ENCODE measurements at places on chromosomes 2 and 18. TPM values are rescaled to one million over a fixed set of nuclear protein-coding genes. Genes with fewer than 3 reads are reported as not detected.

GRCh38 chr2:169736902-169737301 lies 3.3 kb downstream of the KLHL23 start:
- H3K4me1 ChIP-seq, result peaks cover 23% of the 10 kb centered on the region
- DNase-seq, result no peak
- H3K27me3 ChIP-seq, result no peaks in the 10 kb centered on the region
- H3K27ac ChIP-seq, result no peak overlapping the region

Gene ALPP
- total RNA-seq, result not detected

DNA sequence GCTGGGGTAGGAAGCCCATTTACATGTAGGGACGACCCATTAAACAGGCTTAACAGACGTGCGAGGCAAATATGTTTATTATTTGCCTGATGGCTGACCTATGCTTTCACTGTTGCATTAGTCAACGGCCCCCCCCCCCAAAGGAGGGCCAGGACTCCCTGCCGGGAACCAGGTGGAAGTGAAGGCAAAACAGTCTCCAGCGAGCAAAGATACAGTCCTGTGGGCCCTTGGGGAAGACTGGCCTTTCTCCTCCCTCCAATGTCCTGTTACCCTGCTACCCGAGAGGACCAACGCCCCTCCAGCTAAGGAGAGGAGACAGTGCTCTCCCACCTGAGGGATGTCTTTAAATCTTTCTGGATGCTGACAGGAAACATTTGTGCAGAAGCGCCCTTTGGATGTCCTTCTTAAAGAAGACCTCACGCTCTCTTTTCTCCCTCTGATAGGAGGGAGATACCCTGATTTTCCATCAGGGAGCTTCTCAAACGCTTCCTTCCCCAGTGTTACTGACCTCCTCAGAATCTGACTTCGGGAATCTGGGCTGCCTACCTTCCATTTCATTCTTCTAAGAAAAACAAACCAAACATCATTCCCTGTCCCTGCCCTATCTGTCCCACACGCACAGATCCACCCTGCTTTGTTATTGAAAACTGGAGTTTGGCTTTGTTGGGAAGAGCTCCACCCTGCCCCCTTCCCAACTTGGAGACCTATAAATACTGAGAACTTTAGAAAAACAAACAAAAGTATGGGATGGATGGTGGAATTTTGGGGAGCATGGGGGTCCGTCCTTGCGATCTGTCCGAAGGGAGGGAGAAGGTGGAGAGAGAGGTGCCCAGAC lies 135.9 kb upstream of the SIX3 start:
- H3K4me3 ChIP-seq, result no peak overlapping the region
- no peaks in the 10 kb centered on the region for H3K36me3 ChIP-seq
- H3K27me3 ChIP-seq, result peaks cover 97% of the 10 kb centered on the region
- no peak for DNase-seq
- no peaks in the 10 kb centered on the region for H3K4me1 ChIP-seq

DNA sequence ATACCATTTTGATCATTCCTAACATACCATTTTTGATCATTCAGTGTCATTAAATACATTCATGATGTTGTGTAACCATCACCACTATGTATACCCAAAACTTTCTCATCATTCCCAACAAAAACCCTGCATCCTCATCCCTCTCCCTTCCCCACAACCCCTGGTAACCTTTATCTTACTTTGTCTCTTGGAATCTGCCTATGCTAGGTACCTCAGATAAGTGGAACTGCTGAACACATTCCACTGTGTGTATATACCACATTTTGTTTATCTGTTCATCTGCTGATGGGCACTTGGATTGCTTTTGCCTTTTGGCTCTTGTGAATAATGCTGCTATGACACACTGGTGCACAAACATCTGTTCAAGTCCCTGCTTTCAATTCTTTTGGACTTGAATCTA lies 83.8 kb upstream of the TFCP2L1 start:
- DNase-seq, result no peak
- H3K4me3 ChIP-seq, result no peak overlapping the region
- peaks cover 6% of the 10 kb centered on the region for H3K4me1 ChIP-seq

Gene SAG
- not detected for total RNA-seq

Gene MYL12B
- total RNA-seq, result 74.8 TPM

DNA sequence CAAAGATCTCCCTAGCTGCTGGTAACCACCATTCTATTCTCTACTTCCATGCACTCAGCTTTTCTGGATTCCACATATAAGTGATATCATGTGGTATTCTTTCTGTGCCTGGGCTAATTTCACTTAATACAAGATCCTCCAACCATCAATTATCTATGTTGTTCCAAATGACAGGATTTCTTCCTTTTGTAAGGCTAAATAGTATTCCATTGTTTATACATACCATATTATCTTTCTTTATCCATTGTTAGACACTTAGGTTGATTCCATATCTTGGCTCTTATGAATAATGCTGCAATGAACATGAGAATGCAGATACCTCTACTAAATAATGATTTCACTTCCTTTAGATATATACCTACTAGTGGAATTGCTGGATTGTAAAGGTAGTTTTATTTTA lies 66.2 kb downstream of the ROCK2 start:
- no peak for DNase-seq
- H3K27ac ChIP-seq, result no peak overlapping the region
- H3K36me3 ChIP-seq, result no peaks in the 10 kb centered on the region

DNA sequence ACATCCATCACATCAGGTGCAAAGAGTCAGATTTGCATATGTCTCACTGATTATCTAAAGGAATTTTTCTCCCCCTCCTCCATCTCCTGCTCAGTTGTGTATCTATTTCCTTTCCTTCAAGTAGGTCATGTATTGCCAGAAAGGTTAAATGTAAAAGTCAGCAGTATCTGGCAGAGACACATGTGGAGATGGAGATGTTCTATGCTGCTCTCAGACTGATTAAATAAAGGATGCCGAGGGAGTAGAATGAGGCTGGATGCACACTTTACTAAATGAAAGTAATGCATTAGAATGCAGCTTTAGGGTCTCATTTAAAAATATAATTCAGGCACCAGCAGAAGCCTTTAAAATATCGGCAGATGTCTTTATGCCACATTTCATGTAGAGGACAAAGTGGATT lies 555.3 kb downstream of the RNF144A start:
- no peaks in the 10 kb centered on the region for H3K4me1 ChIP-seq
- H3K27ac ChIP-seq, result no peak overlapping the region
- no peak for DNase-seq
- H3K4me3 ChIP-seq, result no peak overlapping the region
- no peaks in the 10 kb centered on the region for H3K27me3 ChIP-seq

Gene GREB1L
- total RNA-seq, result 5.2 TPM

- H3K4me1 ChIP-seq, result peaks cover 8% of the 10 kb centered on the region
- H3K4me3 ChIP-seq, result no peak overlapping the region
- no peak overlapping the region for H3K27ac ChIP-seq
- H3K27me3 ChIP-seq, result no peaks in the 10 kb centered on the region
- DNase-seq, result peak; percentile 7
Measured at GRCh38 chr2:54083445-54083844, 32.0 kb upstream of the ACYP2 start.

Gene UGT1A6
- total RNA-seq, result not detected

Gene STPG4
- not detected for total RNA-seq

DNA sequence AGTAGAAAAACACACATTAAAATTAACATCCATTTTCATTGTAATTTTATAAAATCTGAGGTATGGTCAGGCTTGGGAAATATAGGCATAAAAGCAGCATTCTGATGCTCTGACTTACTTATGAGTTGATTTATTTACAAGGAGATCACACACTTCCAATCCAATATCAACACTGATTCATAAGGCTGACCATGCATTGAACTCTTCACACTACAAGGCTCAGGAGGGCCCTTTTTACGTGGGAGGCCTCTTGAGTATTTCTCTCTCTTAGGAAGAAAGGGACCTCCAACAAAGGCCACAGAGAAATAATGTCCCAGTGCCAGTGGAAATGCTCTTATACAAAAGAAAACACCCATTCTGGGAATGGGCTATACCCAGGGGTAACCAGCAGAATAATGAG lies 222.8 kb downstream of the NAPG start:
- DNase-seq, result no peak
- H3K27me3 ChIP-seq, result no peaks in the 10 kb centered on the region
- no peaks in the 10 kb centered on the region for H3K36me3 ChIP-seq

DNA sequence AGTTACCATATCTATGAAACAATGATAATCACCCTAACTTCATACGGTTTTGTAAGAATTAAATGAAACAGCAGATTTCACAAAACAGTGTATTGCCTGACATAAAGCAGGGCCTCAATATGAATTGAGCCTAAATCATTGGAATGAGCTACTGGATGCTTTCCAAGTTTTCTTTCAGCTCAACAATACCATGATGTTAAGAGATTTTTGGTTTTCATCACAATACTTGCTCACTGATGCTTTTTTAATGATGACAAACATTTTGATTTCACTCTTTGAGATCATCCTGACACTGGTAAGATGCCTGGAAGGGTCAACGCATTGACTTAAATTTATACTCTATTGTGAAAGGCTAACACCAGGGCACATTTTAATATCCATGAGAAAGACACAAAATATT lies 377.5 kb downstream of the ZNF521 start:
- no peaks in the 10 kb centered on the region for H3K27me3 ChIP-seq
- H3K36me3 ChIP-seq, result no peaks in the 10 kb centered on the region
- no peaks in the 10 kb centered on the region for H3K4me1 ChIP-seq

DNA sequence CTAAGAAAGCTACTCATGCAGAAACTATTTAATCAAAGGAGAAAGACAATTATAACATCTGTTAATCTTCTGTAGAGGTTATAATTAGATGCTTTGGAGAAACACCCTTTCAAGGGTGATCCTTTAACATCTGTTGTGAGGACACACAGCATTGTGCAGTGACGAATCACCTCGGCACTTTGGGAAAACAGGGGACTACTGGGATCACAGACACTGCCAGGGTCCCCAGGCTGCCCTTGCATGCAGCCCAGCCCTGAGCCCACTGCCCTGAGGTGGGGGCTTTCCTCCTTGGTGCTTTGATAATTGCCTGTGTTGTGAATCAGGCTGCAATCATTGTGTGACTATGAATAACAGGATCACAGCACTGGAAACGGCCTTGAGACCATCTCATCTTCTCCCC lies 10.6 kb downstream of the NCKAP5 start:
- no peaks in the 10 kb centered on the region for H3K27me3 ChIP-seq
- H3K4me1 ChIP-seq, result no peaks in the 10 kb centered on the region
- H3K4me3 ChIP-seq, result no peak overlapping the region
- DNase-seq, result no peak
- no peak overlapping the region for H3K27ac ChIP-seq
- H3K36me3 ChIP-seq, result no peaks in the 10 kb centered on the region

Gene PARD6G
- total RNA-seq, result 10.3 TPM

- H3K36me3 ChIP-seq, result no peaks in the 10 kb centered on the region
- DNase-seq, result no peak
- no peak overlapping the region for H3K4me3 ChIP-seq
- no peaks in the 10 kb centered on the region for H3K4me1 ChIP-seq
- no peaks in the 10 kb centered on the region for H3K27me3 ChIP-seq
Measured at GRCh38 chr2:165420231-165420630, 49.3 kb upstream of the CSRNP3 start.

GRCh38 chr2:72932045-72932740 lies 14.9 kb downstream of the EMX1 start:
- DNase-seq, result no peak
- no peak overlapping the region for H3K4me3 ChIP-seq
- no peaks in the 10 kb centered on the region for H3K4me1 ChIP-seq
- no peaks in the 10 kb centered on the region for H3K36me3 ChIP-seq
- peaks cover 100% of the 10 kb centered on the region for H3K27me3 ChIP-seq

GRCh38 chr2:77028032-77028600 lies 494.1 kb downstream of the LRRTM4 start:
- H3K27me3 ChIP-seq, result no peaks in the 10 kb centered on the region
- H3K4me3 ChIP-seq, result no peak overlapping the region
- H3K4me1 ChIP-seq, result peaks cover 6% of the 10 kb centered on the region

DNA sequence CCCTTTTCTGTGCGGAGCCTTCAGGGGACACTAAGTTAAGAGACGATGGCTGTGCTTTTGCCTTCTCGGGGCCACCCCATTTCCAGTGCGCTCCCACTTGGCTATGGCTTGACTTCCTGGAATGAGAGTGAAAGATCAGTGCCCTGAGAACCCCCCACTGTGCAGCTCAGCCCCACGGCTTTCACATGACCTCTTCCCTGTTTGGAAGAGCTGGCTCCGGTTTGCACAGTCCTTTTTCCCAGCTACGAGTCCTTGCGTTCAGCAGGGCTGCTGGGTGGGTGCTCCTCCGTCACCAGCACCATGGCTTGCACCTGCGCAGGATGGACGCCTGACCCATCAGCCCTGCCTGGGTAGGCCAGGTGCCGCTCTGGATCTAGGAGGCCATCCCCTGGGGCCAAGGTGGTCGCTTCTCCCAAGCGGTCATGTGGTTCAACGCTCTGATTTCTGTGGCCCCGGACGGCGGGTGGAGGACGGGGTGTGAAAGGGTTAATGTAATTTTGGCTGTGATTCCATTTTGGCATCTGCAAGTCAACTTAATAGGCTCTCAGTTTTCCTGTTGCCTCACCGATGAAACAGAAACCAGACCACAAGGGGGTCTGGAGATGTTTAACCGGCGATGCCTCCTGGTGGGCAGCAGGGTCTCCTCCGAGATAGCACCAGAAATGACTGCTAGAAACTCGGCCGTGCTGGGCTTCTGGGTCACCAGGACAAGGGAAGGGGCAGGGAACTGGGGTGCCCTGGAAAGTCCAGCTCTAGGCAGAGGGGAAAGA lies 113.1 kb upstream of the HAAO start:
- no peaks in the 10 kb centered on the region for H3K27me3 ChIP-seq
- H3K36me3 ChIP-seq, result no peaks in the 10 kb centered on the region
- DNase-seq, result no peak
- no peak overlapping the region for H3K27ac ChIP-seq
- no peak overlapping the region for H3K4me3 ChIP-seq

GRCh38 chr18:78241535-78242253 lies 737.9 kb upstream of the SALL3 start:
- DNase-seq, result no peak
- H3K4me3 ChIP-seq, result no peak overlapping the region
- no peak overlapping the region for H3K27ac ChIP-seq
- H3K4me1 ChIP-seq, result no peaks in the 10 kb centered on the region
- H3K36me3 ChIP-seq, result no peaks in the 10 kb centered on the region

DNA sequence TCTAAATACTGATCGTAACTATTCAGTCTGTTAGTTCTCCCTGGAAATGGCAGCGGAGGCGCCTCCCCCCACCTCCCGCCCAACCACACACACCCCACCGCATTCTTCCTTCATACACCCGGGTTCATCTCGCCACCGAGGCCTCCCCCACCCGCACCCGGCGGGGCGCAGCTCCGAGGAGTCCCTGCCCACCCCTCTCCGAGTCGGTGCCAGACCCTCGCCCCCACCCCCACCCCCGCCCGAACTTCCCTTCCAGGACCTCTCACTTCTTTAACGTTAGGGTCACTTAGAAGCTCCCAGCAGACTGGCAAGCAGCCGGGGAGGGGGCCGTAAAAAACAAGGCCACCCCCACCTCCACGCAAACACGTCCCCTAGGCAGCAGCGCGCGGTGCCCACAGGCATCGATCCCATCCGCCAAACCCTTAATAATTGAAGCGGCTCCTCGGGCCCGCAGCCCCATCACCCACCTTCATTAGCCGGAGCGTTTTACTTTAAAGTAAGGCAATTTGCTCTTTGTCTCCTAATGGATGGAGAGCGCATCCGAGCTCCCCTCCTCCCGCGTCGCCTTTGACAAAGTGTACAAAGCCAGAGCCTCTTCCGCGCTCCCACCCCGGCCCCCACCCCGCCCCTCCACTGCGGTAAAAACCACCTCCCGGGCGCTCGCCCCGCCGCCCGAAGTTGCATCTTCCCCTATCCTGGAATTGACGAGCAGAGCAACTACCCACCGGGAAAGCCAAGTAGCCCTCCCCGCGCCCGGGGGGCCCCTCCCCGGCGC lies 624 bp downstream of the ZNF516 start:
- H3K27ac ChIP-seq, result peak overlapping the region; percentile 63
- H3K36me3 ChIP-seq, result no peaks in the 10 kb centered on the region
- peaks cover under 1% of the 10 kb centered on the region for H3K4me1 ChIP-seq
